ENCODE measurements at places on chromosomes 5 and 9. TPM values are rescaled to one million over a fixed set of nuclear protein-coding genes. Genes with fewer than 3 reads are reported as not detected.
A peak's percentile ranks its signal among the peaks of the same experiment; 100 is the strongest.

DNA sequence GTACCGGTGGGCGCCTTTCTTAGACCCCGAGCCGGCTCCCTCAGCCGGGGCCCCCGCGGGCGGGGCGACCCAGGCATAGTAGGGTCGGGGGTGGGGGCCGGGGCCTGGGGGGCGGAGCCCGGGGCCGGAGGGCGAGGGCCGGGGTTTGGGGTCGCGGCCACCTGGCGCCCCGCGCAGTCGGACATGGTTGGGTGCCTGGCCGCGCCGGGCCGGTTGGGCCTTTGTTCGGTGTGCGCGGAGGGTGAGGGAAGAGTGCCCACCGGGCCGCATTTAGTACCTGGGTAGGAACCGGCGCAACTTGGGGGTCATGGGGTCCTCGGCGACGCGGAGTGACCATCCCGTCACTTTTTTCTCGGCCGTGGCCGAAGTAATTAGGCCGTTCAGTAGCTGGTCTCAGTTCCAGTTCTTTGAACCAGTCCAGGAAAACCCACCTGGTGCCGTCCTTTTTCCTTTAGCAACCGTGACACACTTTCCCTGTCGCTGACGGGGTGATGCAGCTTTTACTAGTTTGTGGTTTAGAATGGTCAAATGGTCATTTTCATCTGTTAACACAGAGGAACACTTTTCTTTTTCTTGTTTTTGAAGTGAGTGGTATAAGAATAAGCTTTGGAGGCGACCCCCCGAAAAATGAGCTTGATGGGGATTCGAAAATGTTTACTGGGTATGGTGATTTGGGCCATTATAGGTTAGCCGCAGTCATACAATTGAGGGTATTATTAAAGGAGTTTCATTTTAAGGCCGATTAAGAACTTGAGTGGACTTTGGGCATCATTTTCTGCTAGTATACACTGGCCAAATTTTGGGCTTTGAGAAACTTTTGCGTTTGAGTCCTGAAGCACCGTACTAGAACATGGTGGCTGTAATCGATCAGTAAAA is 589 bp downstream of the CKS2 start:
- peak overlapping the region; percentile 100 for H3K27ac ChIP-seq
- H3K4me3 ChIP-seq: peak overlapping the region; percentile 72
- peaks cover 18% of the 10 kb centered on the region for H3K4me1 ChIP-seq
- H3K36me3 ChIP-seq: peaks cover 4% of the 10 kb centered on the region

DNA sequence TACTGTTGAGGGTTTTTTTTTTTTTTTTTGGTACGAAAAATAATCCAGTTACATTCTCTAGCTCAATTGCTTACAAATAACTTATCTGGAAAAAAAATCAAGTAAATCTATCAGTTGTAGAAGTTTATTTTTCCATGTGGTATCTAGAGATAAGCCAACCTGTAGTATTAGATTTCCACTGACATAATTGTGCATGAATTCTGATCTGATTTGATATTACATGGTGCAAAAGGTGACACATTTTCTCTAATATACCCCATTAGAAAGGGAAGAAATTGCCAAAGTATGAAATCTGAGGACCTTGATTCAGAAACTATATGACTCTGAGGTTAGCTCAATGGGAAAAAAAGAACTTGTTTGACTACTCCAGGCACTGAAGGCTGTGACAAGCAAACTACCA is 141.5 kb downstream of the SLF1 start:
- no peak for DNase-seq
- H3K36me3 ChIP-seq: no peaks in the 10 kb centered on the region
- H3K27me3 ChIP-seq: no peaks in the 10 kb centered on the region
- no peaks in the 10 kb centered on the region for H3K4me1 ChIP-seq
- H3K27ac ChIP-seq: no peak overlapping the region

DNA sequence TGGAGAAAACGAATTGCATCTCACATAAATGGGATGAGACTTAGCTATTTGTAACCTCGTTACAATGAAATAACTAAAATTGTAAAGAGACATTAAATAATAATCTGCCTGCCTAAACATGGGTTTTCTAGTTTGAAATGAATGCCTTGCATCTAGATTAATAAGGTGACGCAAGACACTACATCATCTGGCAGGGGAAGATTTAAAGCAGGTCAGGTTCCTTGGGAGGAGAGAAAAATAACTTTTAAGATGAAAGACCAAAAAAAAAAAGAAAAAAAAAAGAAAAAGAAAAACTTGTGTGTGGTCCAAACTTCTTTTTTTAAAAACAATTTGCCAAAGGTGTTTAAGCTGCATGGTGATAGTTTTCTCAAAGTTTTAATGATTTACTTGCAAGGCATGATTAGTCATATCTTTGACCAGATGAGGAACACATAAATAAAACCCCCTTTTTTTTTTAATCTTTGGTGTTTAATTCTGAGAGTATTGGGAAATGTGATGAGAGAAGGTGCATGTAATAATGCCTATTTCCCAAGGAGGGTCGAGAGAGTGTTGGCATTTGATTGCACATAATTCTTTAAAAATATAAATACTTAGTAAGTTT is 122.9 kb upstream of the ADAMTSL1 start:
- H3K27ac ChIP-seq: no peak overlapping the region
- H3K36me3 ChIP-seq: no peaks in the 10 kb centered on the region
- no peaks in the 10 kb centered on the region for H3K4me1 ChIP-seq
- no peaks in the 10 kb centered on the region for H3K27me3 ChIP-seq
- H3K4me3 ChIP-seq: no peak overlapping the region

Gene HMCN2
- 4.7 TPM for total RNA-seq

DNA sequence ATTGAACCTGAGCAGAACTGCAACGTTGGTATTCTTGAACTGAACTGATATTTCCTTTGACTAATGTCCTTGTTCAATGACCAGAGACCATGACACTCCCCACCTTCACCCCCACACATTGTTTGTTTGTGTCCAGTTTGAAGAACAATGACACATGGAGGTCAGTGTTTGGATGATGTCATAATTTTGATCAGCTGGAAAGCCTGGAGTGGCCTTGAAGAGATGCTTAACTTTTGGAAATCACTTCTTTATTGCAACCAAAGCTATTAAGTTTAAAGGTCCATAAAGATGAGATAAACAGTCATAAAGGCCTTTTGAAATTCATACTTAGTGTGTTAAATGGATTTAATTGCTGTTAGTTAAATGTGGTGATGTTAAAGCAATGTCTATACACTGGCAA is 92.7 kb downstream of the TMC1 start:
- no peak overlapping the region for H3K27ac ChIP-seq
- H3K4me1 ChIP-seq: no peaks in the 10 kb centered on the region
- H3K27me3 ChIP-seq: no peaks in the 10 kb centered on the region
- no peak for DNase-seq
- no peak overlapping the region for H3K4me3 ChIP-seq

- no peak overlapping the region for H3K27ac ChIP-seq
- H3K36me3 ChIP-seq: no peaks in the 10 kb centered on the region
- DNase-seq: no peak
- H3K4me1 ChIP-seq: no peaks in the 10 kb centered on the region
- no peak overlapping the region for H3K4me3 ChIP-seq
- H3K27me3 ChIP-seq: no peaks in the 10 kb centered on the region
These were observed 257.6 kb downstream of the FBXL7 start for GRCh38 chr5:15757619-15758018.

DNA sequence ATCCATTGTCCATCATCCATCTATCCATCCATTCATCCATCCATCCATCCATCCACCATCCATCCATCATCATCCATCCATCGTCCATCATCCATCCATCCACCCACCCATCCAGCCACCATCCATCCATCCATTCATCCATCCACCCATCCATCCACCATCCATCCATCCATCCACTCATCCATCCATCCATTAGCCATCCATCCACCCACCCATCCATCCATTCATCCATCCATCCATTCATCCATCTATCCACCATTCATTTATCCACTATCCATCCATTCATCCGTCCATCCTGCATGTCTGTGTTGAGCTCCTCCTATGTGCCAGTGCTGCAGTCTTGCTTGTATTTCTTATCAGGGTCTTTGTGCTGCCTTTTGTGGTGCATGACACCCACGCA is 44.2 kb downstream of the COL5A1 start:
- no peaks in the 10 kb centered on the region for H3K36me3 ChIP-seq
- no peak for DNase-seq
- H3K4me3 ChIP-seq: no peak overlapping the region
- H3K4me1 ChIP-seq: peaks cover 13% of the 10 kb centered on the region
- H3K27ac ChIP-seq: no peak overlapping the region

- H3K4me3 ChIP-seq: no peak overlapping the region
- no peaks in the 10 kb centered on the region for H3K27me3 ChIP-seq
- no peak overlapping the region for H3K27ac ChIP-seq
- no peaks in the 10 kb centered on the region for H3K4me1 ChIP-seq
These were observed 124.4 kb downstream of the PLK2 start for GRCh38 chr5:58335518-58335917.

Gene SMIM32
- total RNA-seq: not detected

DNA sequence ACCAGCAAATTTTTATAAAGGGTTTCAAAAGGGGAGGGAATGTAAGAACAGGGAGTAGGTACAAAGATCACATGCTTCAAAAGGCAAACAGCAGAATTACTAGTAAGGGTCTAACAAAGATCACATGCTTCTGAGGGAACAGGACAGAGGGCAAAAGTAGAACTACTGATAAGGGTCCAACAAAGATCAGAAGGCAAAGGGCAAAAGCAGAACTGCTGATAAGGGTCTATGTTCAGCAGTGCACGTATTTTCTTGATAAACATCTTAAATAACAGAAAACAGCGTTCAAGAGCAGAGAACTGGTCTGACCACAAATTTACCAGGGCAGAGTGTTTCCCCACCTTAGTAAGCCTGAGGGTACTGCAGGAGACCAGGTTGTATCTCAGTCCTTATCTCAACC is 469.5 kb upstream of the PIK3R1 start:
- H3K36me3 ChIP-seq: no peaks in the 10 kb centered on the region
- no peak overlapping the region for H3K27ac ChIP-seq
- H3K27me3 ChIP-seq: no peaks in the 10 kb centered on the region
- no peak overlapping the region for H3K4me3 ChIP-seq
- DNase-seq: no peak

Gene FAT2
- 0.53 TPM for total RNA-seq

GRCh38 chr9:95092262-95093072 is 225.0 kb downstream of the FANCC start:
- no peaks in the 10 kb centered on the region for H3K27me3 ChIP-seq
- H3K4me3 ChIP-seq: no peak overlapping the region
- no peak for DNase-seq

Data from lower lobe of right lung (tissue), 2 donors.